Renal cortex interstitium (tissue), 15 donors: ENCODE measurements at places on chromosomes 5 and 9. TPM values are rescaled to one million over a fixed set of nuclear protein-coding genes. Genes with fewer than 3 reads are reported as not detected.

Gene C5orf58
- polyA plus RNA-seq, result 0.16 TPM

Gene DMRTA1
- polyA plus RNA-seq, result 1.8 TPM

Gene TMEM252
- polyA plus RNA-seq, result 11.1 TPM

Gene NRARP
- polyA plus RNA-seq, result 6.8 TPM

DNA sequence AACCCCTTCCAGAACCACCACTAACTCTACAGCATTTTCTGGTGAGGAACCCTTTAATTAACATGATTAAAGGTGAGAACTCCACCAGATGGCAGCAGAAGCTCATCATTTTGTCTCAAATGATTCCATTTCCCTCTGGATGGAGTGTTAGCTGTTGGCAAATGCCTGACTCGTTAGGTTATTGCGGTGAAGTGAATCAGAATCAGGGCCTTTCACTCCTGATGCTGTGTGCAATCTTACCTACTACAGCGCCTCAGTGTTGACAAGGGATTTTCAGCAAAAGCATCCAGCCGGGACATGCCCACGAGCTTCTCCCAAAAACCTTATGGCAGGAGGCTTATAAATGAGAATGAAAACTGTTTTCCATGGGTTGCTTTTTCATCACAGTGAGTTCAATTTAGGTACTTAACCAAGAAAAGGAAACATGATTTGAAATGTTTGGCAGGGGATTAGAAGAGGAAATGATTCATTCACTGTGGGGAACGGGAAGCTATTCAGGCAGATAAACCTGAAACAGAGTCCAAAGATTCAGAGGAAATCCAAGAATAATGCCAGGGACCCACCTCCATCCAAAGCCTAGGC is 48.0 kb upstream of the CAST start:
- DNase-seq, result peak; percentile 56

DNA sequence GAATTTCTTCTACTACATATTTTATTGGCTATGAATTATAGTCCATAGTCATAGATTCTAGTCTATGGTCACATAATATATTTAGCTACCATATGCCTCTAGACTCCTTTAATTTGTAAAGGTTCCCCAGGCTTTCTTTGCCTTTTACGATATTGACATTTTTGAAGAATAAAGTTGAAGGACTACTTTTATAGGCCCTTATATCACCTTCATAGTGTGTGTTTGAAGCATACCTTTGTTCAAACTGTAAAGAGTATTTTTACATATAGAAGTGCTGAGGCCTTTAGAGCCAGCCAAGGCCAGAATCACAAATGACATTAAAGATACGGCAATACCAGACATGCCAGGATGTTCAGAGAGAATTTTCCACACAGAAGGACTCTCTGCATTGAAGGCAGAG is 147.0 kb downstream of the GABRG2 start:
- DNase-seq, result no peak

DNA sequence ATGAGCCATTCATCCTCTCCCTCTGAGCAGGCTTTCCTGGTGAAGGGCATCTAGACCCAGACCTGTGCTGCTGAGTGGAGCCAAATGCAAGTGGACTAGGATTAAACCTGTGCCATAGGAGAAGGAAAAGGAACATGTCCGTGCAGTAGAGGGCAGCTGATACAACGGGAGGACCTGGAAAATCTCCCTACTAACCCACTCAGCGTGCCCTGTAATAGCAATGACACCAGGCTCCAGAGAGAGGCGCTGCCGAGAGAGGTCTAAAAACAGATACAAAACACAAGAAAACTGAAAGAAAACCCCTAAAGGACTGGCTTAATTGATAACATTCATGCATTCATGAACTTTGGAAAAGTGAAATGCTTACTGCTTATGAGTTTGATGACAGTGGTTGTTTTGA is 60.8 kb downstream of the PFDN1 start:
- no peak for DNase-seq

DNA sequence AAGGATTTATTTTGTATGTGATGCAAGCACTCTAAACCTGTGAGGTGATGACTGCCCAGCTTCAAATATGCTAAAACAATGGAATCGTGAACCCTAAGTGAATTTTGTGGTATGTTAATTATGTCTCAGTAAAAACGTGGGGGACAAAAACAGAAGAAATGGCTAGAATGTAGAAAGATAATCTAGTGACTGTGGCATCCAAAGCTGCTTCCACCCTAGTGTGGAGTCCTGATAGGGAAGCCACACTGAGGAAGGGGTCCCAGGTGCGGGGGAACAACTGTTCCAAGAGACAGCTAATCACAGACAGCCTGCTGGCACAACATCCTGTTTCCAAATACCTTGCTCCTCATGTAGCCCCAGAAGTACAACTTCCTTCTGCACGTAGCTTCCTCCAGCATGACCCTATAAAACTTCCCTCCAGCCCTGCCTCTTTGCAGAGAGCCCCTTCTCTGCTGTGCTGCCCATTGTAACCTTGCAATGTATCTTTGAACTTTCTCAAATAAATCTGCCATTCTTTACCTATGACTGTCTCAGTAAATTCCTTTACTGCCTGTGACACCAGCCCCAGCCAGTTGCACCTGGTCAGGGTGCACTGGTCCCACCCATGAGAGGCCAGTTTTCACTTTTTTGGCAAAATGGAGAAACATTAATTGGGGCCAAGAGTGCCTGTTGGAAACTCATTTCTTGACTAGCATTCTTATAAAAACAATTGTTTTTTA is 4.9 kb downstream of the GMCL2 start:
- no peak for DNase-seq

- DNase-seq, result no peak
Observed at GRCh38 chr5:180135128-180135955, 63.8 kb upstream of the RNF130 start.

- DNase-seq, result no peak
Observed at GRCh38 chr5:133675376-133676154, 63.2 kb upstream of the FSTL4 start.

DNA sequence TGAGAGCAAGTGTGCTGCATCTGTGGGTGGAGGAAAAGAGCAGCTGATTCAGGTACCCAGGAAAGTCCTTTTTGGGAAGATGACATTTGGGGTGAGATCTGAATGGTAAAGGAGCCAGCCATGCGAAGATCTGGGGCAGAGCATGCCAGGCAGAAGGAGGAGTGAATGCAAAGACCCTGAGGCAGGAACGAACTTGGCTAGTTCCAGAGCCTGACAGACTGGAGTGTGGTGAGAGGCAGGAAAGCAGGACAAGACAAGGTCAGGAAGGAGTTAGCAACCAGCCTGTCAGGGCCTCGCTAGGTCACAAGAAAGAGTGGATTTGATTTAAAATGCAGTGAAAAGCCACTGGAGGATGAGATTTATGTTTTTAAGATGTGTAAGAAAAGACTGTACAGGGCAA is 28.2 kb downstream of the RGS7BP start:
- no peak for DNase-seq

DNA sequence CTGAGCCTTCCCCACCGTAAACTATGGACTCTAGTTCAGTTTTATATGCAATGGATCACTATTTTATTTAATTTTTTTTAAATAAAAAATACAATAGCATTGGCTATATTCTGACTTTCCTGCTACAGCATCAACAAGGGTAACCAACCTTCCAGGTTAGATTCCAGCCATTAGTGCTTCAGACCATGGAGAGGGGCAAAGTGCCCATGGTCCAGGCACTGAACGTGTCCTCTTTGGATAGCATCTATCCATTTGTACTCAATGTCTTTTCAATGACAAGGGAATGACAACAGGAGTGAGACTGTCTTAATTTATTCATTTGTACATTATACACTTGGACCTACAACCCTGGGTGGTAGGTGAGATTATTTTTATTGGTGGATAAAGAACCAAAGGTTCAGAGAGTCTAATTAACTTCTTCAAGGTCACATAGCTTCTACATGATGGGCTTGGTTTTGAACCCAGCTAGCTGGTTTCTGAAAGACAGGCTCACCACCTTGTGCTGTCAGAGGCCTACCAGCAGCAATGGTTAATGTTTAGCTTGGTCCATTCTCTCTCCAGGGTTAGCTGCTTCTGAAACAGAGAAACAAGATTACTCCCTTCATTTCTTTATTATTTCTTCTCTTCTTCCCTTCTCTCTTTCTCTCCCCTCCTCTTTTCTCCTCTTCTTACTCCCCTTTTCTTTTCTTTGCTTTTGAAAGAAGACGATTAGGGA is 11.5 kb downstream of the TMEM171 start:
- no peak for DNase-seq

GRCh38 chr9:128862401-128862851 is 19.3 kb downstream of the KYAT1 start:
- DNase-seq, result no peak
